ENCODE measurements at places on chromosomes 16 and 17.
A peak's percentile ranks its signal among the peaks of the same experiment; 100 is the strongest.

- no peak for DNase-seq
These were observed 60.3 kb downstream of the GRIN2A start for GRCh38 chr16:10121897-10122425.

GRCh38 chr17:77287432-77288068, 146.8 kb downstream of the SEC14L1 start:
- no peak for DNase-seq

GRCh38 chr17:77565166-77565565, 393.3 kb upstream of the TNRC6C start:
- DNase-seq, result no peak

DNA sequence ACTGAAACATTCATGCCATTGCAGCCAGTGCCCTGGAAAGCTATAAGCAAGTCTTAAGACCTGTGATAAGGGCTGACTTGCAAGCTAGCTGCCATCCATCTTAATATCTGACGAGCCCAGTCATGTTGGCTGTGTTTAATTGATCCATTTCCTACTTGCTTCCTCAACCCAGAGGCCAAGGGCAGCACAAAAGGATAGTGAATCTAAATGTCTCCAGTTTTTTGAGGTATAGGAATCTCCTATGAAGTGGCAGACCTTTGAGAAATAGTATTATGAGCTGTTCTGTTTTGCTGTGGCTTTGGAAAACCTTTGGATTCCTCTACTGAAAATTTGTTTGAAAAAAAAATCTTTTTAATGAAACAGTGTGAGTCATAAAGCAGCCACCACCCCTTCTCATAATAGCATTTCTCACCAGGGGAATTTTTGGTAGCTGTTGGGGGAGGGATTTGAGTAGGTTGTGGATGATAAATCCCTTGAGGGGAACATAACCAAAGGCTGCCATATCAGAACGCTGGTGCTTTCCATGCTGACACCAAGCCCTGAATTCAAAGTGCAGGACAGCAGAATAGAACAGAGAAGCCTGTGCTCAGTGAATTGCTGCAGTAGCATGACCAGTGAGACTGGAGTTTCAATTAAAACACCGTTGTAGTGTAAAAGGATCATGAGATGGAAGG, 12.9 kb downstream of the ZNRF1 start:
- DNase-seq, result peak; percentile 40

DNA sequence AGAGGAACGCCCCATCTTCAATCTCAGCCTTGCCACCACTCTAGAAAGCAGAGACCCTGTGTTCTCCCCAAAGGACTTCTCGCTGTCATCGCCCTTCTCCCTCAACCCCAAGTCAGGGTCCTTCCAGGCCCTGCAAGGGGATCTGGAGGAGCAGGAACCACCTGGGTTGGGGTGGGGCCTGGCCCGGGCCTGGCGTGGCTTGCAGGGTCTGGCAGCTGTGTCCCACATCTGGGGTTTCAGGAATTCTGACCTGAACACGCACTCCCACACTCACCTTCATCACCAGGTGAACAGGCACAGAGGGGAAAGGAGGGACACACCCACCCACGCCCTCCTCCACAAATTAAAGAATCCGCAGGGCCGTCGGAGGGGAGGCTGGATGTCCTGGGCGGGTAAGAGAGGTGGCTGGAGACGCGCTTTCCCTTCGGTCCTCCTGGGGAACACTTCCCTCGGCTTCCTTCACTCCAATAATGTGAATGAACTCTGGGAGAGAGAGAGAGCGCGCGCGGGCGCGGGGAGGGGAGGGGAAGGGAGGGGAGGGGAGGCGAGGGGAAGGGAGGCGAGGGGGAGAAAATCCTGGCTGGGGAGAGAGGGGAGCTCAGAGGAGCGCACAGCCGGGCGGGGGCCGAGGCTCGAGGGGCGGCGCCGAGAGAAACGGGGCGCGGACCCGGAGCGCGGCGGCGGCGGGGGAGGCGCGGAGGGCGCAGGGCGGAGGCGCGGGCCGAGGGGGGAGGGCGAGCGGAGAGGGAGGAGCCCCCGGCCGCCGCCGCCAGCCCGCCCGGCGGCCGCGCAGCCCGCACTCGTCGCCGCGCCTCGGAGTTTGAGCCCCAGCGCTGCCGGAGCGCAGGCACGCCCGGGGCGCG, at the start of gene CACNG4:
TSS of gene CACNG4 (plus strand) at position 799 of the 863 bp plus-strand sequence. CDS start 205 bp downstream, outside the sequence.
- no peak for DNase-seq
